Activated CD8-positive, alpha-beta T cell treated with anti-CD3 and anti-CD28 coated beads for 36 hours (primary cell): ENCODE measurements at places on chromosomes 13 and 19.

GRCh38 chr19:40150170-40150569, 41.1 kb upstream of the MAP3K10 start:
- no peak for DNase-seq

- no peak for DNase-seq
Observed at GRCh38 chr13:30429235-30429634, 6.9 kb downstream of the UBE2L5 start.

GRCh38 chr19:2923510-2923909, 21.3 kb downstream of the ZNF77 start:
- DNase-seq, result no peak

GRCh38 chr19:14325863-14326262, 55.4 kb upstream of the ADGRE5 start:
- DNase-seq, result no peak

- DNase-seq, result no peak
Observed at GRCh38 chr13:76715075-76715474, 171.1 kb downstream of the KCTD12 start.

- DNase-seq, result peak; percentile 26
Observed at GRCh38 chr13:49760558-49760957, 31.9 kb downstream of the KPNA3 start.

GRCh38 chr13:21637296-21637695, 33.3 kb upstream of the MICU2 start:
- DNase-seq, result peak; percentile 44

GRCh38 chr19:55641426-55642152, 787 bp downstream of the ZNF580 start:
- peak; percentile 62 for DNase-seq

DNA sequence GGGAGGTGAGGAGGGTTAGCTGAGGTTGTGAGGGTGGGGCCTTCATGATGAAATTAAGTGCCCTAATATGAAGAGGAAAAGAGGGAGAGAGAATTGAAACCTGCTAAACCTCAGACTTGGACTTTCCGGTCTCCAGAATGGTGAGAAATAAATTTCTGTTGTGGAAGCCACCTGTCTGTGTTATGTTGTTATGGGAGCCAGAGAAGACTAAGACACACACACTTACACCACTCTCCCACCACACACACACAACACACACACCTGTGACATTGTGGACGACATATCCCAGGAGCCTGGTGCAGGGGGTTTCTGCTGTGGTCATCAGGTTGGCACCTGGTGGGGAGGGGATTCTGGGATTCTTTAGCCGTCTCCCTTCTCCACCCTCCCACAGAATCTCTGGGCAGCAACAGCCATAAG, 14.0 kb downstream of the KLK4 start:
- DNase-seq, result no peak

GRCh38 chr13:39788102-39788501, 132.6 kb downstream of the COG6 start:
- no peak for DNase-seq

GRCh38 chr19:14391156-14391821, 10.0 kb downstream of the ADGRE5 start:
- DNase-seq, result no peak

DNA sequence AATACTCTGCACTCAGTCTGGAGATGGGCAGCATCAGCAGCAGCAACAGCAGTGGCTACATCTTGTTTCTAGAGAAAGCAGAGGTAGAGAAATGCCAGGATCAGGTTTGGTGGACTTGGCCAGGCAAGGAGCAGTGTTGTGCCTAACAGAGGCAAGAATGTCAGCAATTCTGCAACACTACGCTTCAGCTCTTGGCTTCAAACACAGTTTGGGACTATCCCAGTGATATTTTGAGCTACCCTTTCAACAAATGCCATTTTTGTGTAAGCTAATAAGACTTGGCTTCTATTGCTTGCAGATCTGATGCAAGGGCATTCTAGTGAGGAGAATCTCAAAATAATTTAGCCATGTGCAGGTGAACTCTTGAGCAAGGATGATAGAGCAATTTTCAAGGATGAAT, 271.3 kb downstream of the PCDH20 start:
- DNase-seq, result no peak

DNA sequence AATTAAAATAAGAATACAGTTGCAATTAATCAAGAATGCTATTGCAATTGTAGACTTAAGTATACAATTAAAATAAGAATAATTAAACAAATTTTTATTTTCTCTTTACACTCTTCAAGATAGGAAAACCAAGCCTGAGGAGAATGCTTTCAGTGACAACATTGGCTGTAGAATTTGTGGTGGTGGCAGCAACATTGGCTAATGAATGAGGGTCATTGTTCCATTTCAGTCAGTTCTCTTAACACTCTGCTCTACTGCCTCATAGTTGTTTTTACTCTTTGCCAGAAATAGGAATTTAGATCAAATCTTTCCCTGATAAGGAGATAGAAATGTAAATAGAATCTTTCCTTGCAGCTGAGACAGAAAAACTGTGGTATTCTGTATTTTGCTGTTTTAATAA, 391.6 kb downstream of the PCDH20 start:
- DNase-seq, result no peak

GRCh38 chr13:78806457-78806856, 147.5 kb upstream of the OBI1 start:
- DNase-seq, result no peak

- DNase-seq, result peak; percentile 4
Observed at GRCh38 chr19:8973501-8974091, 36.6 kb downstream of the MUC16 start.

GRCh38 chr13:30181888-30182651, 125.3 kb downstream of the KATNAL1 start:
- DNase-seq, result no peak

DNA sequence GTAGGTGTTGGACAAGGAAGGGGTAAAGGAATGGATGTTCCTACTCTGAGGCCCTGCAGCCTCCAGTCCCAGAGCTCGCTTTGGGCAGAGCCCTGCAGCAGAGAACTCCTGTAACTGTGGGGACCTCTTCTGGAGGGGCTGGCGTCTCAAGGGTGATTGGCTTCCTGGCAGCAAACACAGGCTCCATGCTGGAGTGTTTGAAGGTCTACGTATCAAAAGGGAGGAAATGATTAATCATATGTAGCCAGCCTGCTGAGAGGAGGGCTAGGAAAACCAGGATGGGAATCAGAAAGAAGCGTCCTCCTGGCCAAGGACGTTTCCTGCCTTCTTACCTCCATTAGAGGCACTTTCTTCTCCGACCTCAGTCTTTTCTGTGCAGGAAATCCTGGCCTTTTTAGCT, 208.5 kb downstream of the TSHZ3 start:
- no peak for DNase-seq
